DMS79 (cell line): ENCODE measurements at places on chromosomes 5 and 9.

DNA sequence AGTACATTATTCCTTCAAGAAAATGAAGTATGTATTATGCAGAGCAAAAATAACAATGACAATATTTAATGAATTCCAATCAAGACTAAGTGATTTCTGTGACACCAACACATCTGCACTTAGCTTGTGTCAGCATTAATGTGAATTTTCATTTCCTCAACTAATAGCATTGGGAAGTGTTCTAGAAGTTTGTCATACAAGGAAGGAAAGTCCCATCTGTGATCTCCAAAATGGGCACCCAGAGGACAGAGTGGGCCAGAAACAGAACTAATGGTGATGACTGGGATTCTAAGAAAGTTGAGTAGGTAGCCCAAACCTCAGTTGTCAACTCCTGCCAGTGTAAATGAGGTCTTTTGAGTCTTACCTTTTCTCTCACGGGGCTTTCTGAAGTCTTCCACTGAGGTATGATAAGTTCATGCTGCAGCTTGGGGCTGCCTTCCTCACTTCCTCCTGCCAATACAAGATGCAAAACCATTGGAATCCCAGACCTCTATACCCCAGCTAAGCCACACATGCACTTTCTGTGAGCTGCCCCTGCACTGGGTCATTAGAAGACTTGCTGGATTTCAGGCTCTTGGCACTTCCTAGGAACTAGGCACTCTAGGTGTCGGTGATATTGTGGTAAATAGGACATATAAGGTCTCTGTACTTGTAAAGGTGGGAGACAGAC, 4.9 kb downstream of the ADAM19 start:
- DNase-seq = no peak

- no peak for DNase-seq
Observed at GRCh38 chr5:43367909-43368669, 44.1 kb downstream of the CCL28 start.

DNA sequence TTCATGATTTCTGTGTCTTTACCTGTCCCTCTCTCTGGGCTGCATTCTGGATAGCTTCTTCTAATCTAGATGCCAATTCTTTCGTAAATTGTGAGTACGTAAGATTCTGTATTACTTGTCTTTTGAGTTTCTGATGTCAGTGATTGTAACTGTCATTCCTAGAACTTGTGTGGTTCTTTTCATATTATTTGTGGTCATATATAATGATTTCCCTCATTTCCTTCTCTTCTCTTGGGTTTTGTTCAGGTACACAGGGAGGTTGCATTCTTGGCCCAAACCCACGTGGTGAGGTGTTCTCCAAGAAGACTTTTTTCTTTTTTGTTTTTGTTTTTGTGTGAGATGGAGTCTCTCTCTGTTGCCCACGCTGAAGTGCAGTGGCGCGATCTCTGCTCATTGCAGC, 13.8 kb downstream of the UGCG start:
- DNase-seq = no peak

GRCh38 chr9:120710110-120710981, 3.9 kb downstream of the MEGF9 start:
- DNase-seq = no peak

DNA sequence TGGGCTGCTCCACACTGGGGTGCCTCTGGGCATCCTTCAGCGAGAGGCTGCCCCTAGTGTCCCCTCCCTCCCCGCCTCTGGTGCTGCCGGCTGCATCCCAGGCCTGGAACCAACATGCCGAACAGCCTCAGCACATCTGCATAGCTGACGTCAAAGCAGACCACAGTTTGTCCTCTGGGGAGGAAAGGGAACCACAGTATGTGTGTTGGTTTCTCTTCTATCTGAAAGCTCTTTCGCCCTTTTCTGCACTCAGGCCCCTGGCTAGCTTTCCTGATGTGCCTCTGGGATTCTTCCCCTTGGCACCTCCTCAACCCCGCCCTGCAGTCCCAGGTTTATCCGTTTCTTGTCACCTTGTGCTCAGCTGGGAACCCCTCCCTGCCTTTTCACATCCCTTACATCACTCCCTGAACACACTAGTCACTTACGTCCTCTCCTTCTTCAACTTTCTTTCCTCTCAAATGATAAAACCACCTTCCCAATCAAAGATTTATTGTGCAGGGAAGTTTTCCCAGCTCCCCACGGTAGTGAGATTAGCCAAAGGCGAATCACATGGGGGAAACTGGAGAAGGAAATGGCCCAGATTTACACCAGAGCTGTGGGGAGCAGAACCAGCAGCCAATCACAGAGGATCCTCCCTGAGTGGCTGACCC, 35.5 kb upstream of the B4GALT1 start:
- DNase-seq = no peak

DNA sequence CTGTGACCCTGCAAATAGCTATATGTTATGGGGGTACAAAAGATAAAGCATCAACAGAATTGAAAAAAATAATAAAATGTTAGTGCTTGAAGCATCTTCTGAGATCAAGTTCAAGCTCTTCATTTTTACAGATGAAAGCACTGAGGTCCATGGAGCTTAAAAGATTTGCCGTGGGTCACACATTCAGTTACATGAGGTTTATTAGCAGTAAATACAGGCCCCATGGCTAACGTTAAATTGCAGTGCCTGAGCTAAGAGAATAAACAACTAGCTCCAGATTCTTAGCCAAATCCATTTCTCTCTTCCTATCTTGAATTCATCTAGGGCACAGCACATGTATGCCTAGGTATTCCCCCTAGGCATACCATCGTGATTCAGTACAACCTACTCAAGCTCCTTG, 2052.7 kb upstream of the C9orf72 start:
- DNase-seq = no peak

GRCh38 chr5:134648425-134649162, at the start of gene SEC24A:
Gene SEC24A (plus strand): TSS chr5:134648785. CDS start chr5:134649077, 292 bp downstream.
- peak; percentile 48 for DNase-seq
